ENCODE measurements at places on chromosomes 1 and 21.
A peak's percentile ranks its signal among the peaks of the same experiment; 100 is the strongest.

DNA sequence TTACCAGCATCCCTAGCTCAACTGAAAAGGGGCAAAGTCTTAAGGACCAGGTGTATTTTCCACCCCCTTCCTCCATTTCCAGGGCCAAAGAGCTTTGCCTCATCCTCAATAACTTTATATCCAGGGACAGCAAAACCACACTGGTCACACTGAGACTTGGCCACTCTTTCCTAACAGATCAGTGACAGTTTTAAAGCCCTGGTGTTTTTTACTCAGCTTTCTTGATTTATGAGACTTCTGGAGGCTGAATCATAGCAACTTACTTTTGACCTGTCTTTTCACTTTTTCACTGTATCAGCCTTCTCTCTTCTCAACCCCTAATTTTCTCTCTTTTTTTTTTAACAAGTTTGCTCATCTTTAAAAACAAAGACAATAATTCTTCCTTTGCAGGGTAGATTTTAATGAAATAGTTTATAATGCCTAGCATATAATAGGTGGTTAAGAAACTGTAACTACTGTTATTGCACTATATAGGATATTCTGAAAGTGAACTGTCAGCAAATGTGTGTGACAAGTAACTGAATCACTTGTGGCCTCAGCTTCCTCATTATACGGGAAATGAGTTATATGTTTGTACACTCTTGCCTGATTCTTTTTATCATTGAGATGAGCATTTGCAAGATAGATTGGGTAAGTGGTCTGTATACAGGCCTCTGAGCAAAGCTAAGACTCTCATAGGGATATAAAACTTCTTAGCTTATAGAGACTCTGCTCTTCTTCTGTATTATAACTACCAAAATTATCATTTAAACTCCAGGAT, 19.7 kb upstream of the DYNLT5 start:
- DNase-seq = peak; percentile 78

DNA sequence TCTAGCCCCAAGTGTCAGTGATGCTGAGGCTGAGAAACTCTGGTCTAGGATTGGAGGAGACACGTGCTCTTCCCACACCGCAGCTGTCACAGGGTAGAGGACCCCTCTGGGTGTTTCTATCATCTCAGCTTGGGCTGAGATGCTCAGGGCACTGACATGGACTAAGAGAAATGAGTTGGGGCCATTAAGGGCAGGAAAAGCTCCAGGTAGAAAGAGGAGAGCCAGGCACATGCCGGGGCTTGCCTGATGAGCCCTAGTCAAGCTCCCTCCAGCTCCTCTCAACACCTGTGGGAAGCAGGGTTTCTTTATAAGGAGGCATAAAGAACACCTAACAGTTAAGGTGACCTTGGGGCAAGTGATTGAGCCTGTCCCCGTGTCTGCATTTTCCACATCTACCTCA, 17.3 kb downstream of the ABCA4 start:
- DNase-seq = no peak

GRCh38 chr1:207017615-207018559, 14.7 kb downstream of the C1orf116 start:
- no peak for DNase-seq

GRCh38 chr1:85315789-85316188, 39.4 kb upstream of the BCL10 start:
- no peak for DNase-seq

DNA sequence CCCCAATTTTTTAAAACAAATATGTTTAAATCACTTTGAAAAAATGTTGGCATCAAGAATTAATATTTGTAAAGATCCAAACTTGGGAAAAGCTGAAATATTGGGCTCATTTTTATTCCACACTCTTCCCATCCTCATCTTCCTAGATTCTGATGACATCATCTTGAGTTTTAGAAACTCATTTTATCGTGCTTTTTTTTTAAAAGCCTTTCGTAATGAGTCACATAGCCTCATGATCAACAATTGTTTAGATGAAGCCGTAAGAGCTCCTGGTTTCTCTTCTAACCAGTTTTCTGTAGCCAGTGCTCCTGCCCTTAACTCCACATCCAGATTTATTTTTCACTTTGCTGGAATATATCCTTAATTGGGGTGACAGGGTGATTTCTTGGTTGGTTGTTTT, 78.6 kb downstream of the POFUT2 start:
- DNase-seq = no peak

- no peak for DNase-seq
These were observed 5.5 kb downstream of the POGK start for GRCh38 chr1:166844791-166845190.

DNA sequence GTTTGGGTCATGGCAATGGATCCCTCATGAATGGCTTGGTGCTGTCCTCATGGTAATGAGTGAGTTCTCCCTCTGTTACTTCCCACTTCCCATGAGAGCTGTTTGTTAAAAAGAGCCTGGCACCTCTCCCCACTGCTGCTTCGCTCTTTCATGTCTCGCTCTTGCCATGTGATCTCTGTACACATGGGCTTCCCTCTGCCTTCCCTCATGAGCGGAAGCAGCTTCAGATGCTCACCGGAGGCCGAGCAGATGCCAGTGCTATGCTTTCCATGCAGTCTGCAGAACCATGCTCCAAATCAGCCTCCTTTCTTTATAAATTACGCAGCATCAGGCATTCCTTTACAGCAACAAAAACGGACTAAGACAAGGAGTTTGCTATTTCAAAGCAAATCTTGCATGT, 14.9 kb upstream of the GNPAT start:
- no peak for DNase-seq

GRCh38 chr21:38295997-38296764, 39.4 kb downstream of the KCNJ15 start:
- no peak for DNase-seq

- DNase-seq = no peak
These were observed 452.1 kb downstream of the TTLL7 start for GRCh38 chr1:83546874-83547273.

GRCh38 chr1:38464071-38464661, 395.4 kb downstream of the RRAGC start:
- DNase-seq = no peak

DNA sequence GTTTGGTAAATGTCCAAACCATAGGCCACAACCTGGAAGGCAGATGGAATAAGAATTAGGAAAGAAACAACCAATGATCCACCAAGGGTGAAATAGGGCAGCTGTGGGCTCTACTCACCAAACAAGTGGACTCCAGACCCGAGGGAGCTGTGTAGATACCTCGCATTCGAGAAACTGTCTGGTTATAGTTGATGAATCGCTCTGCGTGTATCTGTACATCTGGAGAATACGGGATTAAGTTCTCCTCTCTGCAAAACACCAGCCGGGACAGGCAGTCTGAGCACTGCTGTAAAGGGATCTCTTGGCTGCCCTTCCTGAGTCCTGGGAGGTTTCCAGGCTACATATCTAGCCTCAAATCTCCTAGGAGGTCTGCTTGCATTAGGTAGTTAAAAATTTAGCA, 9.4 kb upstream of the UBR4 start:
- DNase-seq = no peak

DNA sequence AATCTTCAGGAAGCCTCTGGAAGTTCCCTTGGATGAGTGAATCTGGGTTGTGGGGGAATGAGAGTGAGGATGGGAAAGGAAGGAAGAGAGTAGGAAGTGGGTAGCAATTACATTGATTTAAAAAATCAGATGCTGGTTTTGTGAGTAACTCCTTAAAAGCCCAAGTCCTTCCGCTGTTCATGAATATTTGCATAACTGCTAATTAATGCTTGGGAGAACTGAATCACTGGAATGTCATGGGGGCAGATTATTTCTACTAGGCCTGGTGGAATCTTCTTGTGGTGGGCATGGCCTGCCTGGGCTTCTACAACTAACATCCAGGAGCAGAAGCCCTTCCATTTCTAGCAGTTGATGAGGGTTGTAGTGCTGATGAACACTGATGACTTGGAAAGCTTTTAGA, 52.7 kb downstream of the FASLG start:
- no peak for DNase-seq

DNA sequence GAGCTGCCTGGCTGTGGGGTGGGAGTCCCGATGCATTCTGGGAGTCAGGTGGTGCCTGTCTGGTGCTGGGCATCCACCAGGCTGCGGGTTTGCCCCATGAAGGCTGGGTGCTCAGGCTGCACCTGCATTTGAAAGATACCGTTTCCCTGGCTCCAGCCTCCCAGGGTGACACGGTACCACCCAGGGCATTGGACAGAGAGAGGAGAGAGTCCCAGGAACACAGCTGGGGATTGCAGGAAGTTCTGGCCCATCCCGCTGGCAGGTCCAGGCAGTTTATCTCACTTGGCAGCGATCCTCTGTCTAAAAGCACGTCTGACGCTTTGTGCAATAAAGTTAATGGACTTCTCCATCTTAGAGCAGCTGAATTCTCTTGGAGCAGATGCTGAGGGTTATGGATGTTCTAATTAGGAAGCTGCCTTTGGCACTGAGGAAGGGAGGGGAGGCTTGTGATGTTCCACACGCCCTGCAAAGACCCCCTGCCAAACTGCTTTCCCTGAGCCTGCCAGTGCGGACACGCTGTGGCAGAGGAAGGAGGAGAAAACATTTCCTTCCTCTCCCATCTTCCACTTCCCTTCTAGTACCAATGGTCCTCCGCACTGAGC, 246.9 kb downstream of the GRIK3 start:
- DNase-seq = no peak

- DNase-seq = no peak
These were observed 37.4 kb downstream of the RUNX1 start for GRCh38 chr21:35011681-35012080.

DNA sequence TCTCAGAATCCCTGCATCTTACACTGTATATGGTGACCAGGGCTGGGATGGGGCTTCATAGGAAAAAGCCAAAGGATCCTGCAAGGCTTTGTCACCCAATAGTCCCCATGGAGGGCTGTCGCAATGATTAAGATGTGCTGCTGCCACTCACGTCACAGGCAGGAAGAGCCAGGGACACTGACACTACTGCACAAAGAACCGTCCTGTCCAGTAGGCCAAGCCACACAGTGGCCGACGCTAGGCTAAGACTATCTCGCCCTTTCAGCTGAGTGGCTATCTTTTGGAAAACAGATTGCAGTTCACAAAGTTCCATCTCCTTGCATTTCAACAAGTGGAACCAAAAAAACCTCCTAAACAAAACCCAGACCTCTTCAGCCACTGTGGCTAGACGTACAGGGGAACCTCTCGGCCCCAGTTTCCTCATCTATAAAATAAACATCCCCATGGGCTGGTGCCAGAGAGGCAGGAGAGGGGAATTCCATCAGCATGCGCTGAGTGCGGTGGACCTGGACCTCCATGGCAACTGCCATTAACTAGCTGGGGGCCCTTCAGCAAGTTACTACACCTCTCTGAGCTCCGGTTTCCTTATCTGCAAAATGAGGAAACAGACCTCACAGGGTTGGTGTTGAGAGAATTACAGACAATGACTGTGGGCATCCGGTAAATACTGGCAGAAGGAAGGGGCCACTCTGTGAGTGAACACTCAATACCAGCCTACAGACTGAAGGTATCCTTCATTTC, 8.7 kb downstream of the CAPZB start:
- peak; percentile 20 for DNase-seq

GRCh38 chr1:201689647-201690046, 139.3 kb upstream of the IPO9 start:
- no peak for DNase-seq

GRCh38 chr1:223146745-223147144, 3.7 kb upstream of the TLR5 start:
- no peak for DNase-seq

DNA sequence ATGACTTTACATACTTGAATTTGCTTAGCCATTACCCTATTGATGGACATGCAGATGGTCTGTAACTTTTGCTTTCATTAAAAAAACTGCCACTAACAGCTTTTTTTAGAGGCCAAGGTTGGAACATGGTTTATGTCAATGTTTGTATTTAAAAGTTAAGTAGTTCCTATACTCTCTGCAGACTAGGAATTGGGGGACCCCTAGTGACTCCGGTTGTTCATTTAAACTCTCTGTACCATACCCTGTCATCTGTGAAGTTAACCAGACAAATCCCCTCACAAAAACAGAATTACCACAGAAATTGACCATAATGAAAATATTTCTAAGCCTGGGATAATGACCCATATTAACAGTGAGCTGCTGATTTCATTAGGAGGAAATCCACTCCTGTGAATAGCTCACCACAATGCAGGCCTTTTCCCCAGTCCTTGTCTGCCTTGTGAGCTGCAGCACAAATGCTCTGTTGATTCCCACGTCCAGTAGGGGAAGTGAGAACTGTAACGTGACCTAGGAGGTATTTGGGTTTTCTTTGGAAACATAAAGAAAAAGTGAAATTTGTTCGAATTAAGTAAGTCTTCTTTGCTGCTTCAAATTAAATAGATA, 30.2 kb upstream of the CD101 start:
- no peak for DNase-seq

DNA sequence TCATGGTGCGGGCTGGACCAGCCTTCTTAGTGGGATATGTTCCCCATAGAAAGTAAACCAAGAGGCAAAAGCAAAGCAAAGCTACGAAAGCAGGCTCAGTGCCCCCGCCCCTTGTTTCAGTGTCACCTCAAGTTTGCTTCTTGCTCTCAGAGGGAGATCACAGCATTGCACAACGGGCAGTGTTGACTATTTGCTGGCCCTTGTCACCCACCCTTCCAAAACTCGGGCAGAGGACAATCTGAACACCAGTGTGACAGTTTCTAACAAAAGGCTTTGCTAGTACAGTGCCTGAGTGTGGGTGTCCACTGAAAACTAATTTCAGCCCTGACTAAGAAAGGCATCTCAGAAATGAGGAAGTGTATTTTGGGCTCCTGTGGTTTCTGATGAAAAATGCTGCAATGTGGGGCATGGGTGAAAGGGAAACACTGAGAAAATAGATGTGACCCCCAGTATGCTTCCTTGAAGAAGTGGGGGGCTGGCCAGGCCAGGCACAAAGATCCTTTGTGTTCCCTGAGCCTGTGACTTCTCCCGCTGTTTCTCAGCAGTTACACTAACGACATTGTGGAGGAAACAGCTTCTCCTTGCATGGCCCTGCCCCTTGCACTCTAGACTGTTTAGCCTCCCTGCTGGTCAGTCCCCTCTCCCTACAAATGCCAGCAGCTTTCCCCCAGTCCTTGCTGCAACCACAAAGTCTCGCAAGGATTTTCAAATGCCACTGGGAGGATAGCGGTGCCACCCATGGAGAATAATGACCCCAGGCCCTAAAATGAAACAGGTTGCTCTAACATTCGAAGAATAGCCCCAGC, 33.3 kb upstream of the KCNE1 start:
- DNase-seq = peak; percentile 71

- DNase-seq = no peak
These were observed 167.3 kb downstream of the KAZN start for GRCh38 chr1:14765773-14766172.

DNA sequence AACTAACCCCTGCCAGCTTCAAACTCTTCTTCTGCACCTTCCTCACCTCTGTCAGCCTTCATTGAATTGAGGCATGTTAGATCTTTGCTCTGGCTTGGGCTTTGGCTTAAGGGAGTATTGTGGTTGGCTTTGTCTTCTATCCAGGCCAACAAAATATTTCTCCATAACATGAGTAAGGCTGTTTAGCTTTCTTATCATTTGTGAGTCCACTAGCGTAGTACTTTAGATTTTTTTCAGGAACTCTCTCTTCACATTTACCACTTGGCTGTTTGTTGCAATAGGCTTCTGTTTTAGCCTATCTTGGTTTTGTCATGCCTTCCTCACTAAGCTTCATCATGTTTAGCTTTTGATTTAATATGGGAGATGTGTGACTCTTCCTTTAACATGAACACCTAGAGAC, 417.5 kb downstream of the NCAM2 start:
- DNase-seq = no peak

All from bone marrow (tissue), 2 donors.